ENCODE measurements at places on chromosomes 3 and 15.

DNA sequence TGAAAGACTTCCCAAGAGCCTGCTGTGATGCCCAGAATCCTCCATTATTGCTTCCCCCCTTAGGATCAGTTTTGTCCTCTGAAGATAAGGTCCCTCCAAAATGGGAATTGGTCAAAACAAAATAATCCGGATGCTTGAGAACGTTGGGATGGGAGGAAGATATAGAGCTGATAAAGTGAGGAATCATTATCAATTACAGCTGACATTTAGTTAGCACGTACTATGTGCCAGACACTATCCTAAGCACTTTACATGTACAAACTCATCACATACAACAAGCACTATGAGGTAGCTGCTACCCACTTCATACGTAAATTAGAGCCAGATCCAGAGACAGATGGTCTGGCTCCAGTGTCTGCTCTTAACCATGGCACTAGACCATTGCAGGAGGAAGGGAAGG lies 6.6 kb upstream of the RPP25 start:
- no peak for DNase-seq

GRCh38 chr3:82157952-82158351 lies 396.5 kb upstream of the GBE1 start:
- no peak for DNase-seq

DNA sequence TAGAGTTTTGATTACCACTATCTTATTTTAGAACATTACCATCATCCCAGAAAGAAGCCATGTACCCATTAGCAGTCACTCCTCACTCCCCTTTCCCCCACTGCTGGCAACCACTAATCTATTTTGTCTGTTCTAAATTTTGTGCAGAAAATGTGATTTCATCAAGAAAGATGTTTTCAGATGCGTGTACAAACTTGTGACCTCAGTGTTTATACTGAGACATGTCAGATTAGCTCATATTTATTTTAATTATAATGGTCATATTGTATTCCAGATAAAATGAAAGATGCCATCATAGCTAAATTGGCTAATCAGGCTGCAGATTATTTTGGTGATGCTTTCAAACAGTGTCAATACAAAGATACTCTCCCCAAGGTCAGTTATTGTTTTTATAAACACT lies 27.8 kb downstream of the PDCD6IP start:
- DNase-seq: no peak

DNA sequence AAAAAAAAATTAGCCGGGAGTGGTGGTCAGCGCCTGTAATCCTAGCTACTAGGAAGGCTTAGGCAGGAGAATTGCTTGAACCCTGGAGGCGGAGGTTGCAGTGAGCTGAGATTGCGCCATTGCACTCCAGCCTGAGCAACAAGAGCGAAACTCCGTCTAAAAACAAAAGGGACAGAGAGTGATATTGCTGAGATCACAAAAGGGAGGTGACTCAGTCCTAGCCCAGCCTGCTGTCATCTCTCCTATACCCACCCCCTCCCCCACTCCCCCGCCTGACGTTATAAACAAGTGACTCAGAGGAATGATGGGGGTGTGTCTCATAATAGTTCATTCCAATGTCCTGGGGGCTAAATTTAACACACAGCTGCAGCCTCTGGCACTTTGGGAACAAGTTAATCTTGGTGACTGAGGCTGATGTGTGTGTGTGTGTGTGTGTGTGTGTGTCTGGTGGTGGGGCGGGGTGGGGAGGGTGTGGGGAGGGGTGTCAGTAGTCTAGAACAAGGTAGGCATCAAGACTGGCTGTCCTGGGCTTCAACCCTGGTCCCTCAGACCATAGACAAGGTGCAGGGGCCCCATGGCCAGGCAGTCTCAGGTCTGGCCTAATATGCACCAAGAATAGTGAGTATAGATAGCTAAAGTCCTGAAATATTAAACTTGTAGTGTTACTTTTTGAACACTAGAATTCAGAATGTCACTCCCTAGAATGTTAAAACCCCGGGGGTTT lies 1.3 kb upstream of the KLHL40 start:
- DNase-seq: peak; percentile 87

DNA sequence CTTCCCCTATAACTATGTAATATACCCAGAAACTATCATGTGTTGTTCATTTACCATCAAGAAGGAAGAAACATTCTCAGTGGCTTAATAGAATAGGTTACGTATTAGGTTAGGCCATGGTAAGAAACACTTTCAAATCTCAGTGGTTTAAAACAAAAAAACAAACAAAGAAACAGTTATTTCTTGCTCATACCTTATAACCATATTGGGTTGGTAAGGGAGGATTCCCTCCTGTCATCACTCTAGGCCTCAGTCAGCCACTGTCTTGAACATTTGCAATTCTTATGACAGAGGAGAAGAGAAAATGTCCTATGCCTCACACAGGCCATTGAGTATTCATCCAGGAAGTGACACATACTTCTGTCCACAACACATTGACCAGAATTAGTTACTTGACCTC lies 727.7 kb upstream of the NECTIN3 start:
- no peak for DNase-seq

Data from putamen (tissue), 1 donor.